ENCODE measurements at places on chromosomes 11 and 22.

GRCh38 chr11:7538031-7538430 lies 24.2 kb downstream of the PPFIBP2 start:
- no peak for DNase-seq

DNA sequence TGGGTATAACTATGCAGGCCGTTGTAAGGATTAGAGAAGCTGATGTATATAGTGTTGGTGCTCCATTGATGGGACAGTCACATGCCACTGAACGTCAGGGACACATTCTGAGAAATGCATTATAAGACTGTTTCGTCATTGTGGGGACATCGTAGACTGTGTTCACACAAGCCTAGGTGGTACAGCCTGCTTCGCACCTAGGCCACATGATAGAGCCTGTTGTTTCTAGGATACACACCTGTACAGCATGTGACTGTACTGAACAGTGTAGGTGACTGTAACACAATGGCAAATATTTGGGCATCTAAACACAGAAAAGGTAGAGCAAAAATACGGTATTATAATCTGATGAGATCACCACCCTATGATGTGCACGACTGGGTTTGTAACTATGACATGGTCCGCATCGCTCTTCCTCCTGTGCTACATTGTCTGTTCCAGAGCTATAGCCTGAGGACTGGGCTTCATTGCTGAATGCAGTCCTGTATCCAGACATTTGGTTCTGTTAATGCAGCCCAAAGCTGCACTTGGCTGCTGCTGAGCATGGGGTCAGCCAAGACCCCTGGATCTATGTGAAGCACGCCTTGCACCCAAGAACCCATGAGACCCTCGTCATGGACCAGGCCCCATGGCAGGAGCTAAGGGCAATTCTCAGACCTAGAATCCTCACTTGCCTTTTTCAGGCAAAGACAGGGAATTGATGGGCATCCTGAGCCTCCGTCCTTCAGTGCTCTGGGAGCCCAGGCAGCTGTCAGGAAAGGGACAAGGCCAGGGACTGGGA lies 51.1 kb upstream of the THY1 start:
- DNase-seq = no peak

DNA sequence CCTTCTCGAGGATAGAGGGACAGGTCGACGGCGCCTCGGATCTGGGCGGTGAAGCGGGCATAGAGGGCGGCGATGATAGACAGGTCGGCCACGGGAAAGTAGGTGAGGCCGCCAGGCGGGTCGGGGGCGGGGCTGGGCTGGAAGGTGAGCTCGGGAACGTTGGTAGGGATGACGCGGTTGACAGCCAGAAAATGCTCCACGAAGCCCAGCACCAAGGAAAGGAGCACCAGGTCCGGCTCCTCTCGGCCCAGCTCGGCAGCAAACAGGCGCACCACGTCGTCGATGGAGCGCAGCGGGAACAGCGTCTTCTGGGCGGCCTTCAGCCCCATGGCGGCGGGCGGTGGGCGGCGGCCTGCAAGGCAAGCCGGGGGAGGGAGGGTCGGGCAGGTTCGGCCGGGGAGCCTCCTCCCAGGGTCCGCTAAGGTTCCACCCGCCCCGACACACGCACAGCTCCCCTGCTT lies 540 bp downstream of the MEN1 start:
- DNase-seq = no peak

DNA sequence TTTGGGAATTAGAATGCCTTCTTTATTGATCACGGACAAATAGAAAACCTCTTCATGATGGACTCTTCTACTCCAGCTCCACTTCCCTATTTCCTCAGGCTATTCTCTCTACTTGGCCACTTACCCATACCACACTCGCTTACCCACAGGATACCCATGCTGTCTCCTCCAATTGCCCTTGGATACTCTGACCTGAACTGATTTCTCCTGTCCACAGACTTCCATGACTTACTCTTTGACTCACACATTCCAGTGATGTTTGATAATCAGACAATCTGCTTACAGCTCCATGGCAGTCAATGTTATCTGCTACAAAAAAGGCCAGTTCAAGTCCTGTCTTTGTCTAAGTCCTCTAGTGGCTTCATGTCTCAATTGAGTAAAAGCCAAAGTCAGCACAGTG lies 292.0 kb upstream of the CTSC start:
- no peak for DNase-seq

DNA sequence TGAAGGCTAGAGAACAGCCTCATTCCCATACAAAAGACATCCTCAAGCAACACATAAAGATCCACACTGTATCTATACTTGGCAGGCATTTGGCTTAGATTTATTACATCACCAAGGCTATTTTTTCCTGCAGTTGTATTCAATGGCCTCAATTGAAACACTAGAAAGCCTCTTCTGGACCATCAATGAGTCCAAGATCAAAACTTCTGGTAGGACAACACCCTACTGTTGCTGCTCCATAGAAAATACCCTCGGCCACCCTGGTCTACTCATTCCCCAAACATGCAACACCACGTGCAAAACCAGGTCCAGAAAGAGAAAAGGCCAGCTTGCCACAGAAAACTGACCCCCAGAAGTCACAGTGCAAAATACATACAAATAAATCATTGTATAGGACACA lies 56.9 kb upstream of the CADM1 start:
- DNase-seq = no peak

- no peak for DNase-seq
Observed at GRCh38 chr11:118437208-118438125, 1.2 kb downstream of the KMT2A start.

GRCh38 chr11:112227471-112227870 lies 1.2 kb downstream of the PTS start:
- DNase-seq = no peak

GRCh38 chr11:114959953-114960505 lies 281.7 kb downstream of the NXPE2 start:
- no peak for DNase-seq

- DNase-seq = no peak
Observed at GRCh38 chr11:63146581-63146980, 2.6 kb upstream of the SLC22A24 start.

DNA sequence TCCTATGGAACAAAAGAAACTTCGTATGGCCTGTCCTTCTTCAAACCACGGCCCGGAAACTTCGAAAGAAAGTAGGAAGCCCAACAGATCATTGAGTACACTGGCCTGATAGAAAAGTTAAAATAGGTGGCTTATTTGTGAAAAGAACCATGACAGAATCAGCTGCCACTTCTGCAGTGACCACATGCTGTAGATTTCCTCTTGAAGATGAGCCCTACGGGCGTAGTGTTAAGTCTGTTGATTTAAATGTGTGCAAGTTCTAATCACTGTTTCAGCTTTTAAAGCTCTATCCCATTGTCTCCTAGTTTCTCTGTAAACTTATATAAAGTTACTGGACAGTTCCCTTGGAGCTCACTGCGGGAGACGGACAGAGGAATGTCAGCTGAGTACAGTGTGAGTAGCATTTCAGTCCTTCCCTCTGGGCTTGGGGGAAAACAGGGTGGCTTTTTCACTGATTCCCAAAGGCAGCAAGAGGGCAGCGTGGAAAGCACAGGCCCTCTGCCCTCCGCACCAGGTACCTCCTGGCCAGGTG lies 17.8 kb downstream of the SAMM50 start:
- DNase-seq = no peak

DNA sequence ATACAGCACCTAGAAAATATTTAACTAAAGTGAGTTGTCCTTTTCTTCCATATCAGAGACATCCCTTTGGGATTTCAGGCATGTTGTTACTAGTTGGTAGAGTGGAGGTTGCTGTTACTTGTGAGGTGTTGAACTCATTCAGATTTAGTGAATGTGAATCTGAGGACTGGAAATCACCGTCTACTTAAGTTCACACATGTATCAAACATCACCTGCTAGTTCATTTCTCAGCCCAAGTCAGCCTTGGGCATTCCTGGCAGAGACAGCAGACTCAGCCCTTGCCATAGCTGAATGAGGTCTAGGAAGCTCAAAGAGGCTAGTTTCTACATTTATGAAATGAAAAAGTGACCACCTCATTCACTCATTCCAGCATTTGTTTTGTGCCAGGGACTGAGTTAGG lies 9.7 kb downstream of the KDELR3 start:
- no peak for DNase-seq

GRCh38 chr11:6232899-6233298 lies 1.5 kb downstream of the FHIP1B start:
- no peak for DNase-seq

GRCh38 chr11:95897731-95898130 lies 26.2 kb downstream of the MTMR2 start:
- no peak for DNase-seq

- no peak for DNase-seq
Observed at GRCh38 chr11:126354631-126355323, 709 bp upstream of the ST3GAL4 start.

DNA sequence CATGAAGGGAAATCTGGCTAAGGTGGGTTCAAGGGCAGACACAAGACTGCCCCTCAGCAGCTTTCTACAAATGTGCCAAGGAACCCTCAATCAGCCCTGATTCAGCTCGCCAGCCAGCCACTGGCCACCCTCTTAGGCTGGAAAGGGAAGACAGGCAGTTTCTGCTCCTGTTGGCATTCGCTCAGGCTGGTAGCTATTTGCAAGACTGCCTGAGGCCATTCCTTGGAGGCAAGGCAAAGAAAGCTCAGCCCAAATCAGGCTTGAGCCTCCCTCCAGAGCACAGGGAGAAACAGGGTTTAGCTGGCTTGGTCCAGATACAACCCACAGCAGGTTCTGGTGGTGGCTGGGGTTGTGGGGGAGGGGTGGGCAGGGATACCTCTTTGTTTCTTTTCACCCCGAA lies 19.2 kb downstream of the TP53I11 start:
- no peak for DNase-seq

DNA sequence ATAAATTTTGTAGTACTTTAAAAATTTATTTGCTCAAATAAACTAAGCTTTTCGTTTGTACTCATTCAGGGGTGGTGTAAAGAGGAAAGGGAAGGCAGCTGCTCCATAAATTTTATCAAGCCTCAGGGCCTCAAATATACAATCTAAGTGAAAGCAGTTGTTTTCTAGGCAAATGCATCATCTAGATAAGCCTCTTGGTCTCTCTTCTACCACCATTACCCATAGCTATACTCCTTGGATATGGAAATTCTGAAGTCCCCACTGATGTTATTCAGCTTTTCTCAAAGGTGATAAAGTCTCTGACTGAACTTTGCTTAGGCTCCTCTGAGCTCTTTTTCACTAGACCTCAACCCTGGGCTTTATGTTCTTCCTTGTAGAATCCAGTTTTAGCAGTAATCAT lies 1313.1 kb downstream of the JRKL start:
- DNase-seq = no peak

DNA sequence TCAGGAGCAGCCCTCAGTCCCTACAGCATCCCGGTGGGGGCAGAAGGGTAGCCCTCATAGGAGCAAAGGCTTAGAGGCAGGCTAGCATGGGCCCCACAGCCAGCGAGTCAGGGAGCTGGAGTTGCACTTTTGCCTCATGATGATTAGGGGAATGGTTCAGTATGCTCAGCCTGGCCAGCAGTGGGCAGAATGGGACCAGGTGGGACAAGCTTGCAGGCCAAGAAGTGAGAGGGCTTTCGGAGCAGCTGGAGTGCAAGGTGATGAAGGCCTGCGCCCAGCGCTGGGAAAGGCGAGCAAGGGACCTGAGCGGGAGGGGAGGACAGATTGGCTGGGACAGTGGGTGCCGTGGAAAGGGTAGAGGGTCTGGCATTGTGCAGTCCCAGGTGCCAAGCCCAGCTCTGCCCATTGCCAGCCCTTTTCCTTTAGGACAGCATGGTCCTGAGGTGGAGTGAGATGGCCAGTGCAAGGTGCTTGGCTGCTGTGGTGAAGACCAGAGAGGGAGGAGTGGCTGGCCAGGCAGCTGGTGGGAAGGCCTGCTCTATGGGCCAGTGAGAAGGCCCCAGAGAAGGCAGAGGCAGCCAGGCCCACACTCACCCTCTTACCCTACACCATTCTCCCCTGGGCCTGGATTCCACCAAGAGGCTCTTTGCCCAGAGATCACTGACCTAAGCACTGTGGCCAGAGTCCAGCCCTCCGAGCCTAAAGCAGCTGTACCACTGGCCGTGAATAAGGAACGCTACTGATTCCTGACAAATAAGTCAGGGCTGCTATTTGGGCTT lies 47.9 kb upstream of the SUSD2 start:
- DNase-seq = no peak

- DNase-seq = no peak
Observed at GRCh38 chr11:28951191-28951590, 843.0 kb downstream of the METTL15 start.
